GM04504 (cell line): ENCODE measurements at places on chromosomes 5 and 9.

- DNase-seq, result no peak
Observed at GRCh38 chr5:424301-425110, 18.5 kb upstream of the EXOC3 start.

DNA sequence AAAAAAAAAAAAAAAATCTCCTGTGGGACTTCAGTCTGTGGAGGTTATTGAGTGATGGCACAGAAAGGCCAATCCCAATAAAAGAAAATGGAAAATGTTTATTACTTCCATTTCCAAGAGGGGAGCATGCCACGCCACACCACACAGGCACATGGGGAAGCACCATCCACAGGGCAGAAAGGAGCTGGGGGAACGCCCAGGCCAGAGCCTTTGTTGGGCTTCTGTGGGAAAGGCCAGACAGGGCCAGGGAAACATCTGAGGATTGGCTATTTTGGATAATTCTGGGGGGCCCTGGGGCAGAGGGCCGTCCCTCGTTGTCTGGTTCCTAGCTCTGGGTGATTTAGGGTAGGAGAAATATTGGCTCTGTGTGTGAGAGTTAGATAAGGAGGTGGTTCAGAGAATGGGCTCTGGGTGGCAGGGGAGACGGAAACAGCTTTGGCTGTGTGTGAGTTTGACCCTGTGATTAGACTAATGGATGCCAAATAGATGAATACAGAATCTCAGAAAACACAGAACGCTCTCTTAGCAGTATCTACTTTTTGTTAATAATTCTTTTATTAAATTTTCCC is 49.0 kb upstream of the ABL1 start:
- no peak for DNase-seq

- DNase-seq, result no peak
Observed at GRCh38 chr5:176543428-176544182, 5.5 kb upstream of the CDHR2 start.

- no peak for DNase-seq
Observed at GRCh38 chr5:180119903-180120236, 48.3 kb upstream of the RNF130 start.

DNA sequence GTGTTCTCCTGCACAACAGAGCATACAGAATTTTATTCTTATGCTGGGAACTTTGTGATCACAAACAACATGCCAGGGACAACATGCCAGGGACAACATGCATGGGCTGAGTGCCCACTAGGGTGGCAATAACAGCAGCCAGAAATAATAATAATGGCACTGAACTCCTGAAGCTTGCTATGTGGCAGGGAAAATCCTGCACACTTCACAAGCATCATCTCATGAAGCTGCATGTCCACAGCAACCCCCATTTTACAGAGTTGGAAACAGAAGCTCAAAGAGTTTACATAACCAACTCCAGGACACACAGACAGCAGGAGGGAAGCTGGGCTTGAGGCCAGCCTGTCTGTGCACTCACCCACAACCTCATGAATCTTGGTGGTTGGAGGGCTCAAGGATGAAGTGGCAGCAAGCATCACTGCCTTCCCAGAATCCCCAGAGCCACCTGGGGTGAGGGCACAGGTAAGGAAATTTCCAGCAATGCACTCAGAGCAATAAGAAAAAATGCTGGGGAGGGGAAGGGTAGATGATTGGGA is 111.4 kb downstream of the GABBR2 start:
- DNase-seq, result no peak

DNA sequence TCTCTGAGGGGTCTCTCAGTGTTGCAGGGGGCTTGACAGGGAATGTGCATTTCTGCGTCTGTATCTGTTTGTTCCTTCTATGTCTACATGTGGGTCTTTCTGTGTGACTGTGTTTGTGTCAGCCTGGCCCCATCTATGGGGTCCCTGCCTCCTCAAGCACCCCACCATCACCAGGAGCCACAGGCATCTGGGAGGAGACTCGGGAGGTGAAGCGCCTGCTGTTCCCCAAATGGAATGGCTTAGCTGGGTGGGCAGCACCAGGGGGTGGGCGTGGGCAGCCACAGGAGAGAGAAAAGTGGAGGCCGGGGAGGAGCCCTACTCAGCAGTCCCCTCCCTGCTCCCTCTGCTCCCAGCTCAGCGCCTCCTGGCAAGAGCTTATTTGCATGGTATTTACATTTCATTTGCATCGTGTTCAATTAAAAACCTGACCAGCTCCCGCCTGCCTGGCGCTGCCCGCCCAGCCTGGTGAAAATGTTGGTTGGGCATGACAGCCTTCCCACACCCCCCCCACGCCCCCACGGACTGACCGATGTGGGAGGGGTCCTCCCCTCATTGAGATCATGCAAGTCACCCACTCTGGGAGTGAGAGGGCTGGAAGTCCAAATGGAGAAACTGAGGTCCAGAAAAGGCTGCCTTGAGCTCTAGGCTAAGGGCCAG is 50.5 kb downstream of the CXXC5 start:
- peak; percentile 64 for DNase-seq

GRCh38 chr9:129471201-129472019 is 149.5 kb downstream of the C9orf50 start:
- DNase-seq, result no peak

- DNase-seq, result no peak
Observed at GRCh38 chr9:106981396-106982287, 118.7 kb downstream of the ZNF462 start.

GRCh38 chr5:126143622-126144021 is 279.6 kb upstream of the GRAMD2B start:
- DNase-seq, result no peak

DNA sequence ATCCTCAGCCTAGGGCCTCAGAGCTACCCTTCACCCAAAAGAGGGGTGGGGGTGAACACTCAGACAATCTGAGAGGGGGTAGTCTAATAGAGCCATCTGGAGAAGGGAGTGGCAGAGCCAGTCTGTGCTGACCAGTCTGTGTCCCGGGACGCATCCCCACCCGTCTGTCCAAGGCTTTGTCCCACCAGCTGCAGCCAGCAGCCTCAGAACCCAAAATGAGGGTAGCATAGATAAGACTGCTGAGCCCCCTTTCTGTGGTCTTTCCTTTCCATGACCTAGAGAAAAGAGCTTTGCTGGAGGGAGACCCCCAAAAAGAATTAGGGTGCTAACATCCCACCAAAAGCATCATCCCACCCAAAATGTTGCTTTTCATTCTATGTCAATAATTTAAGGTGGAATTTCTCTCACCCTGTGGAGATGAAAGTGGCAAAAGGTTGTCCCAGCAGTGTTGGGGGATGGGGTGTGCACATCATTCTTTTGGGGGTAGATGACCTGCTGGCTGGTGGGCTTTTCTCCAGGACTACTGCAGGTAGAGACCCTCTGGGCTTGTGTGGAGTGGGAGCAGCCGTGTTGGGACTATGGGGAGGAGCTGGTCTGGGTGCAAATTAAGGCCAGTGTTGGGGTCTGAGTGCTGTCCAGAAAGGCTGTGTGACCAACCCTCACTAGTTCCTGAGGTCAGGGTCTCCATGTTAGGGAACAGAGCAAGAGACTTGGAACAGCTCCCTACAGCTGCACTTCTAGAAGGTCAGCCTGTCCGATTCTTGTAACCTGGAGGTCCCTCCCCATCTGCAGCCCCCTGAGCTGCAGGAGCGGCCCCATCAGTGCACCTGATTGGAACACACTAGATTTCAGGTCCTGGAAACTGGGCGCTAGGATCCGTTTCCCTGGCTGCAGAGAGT is 19.9 kb downstream of the URM1 start:
- DNase-seq, result no peak

DNA sequence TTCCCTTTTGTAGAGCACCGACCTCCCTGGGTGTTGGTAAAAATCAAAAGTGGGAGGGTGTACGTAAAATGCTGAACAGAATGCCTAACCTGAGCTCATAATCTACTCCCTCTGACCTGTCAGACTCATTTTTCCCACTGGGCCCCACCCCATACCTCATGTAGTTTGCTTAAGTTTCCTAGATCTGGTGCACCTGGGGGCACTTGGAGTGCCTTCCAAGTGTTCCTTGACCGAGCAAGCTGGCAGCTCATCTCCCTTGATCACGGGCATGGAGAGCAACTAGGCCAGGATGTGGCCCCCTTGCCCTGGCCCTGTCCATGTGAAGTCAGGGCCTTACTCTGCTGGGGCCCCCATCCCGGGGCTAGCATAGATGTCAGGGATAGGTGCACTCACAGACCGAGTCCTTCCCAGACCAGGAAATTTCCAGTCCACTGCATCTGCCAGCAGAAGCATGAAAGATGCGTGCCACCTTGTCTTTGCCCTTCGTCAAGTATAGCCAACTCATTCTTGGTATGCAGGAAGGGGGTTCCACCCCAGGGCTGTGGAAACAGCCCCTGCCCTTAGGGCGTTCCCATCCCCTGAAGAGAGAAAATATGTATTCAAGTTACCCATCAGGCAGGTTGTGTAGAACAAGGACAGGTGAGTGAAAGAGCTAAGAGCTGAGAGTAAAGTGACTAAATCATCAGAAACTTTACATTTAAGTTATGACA is 41.9 kb downstream of the SLC22A5 start:
- no peak for DNase-seq

DNA sequence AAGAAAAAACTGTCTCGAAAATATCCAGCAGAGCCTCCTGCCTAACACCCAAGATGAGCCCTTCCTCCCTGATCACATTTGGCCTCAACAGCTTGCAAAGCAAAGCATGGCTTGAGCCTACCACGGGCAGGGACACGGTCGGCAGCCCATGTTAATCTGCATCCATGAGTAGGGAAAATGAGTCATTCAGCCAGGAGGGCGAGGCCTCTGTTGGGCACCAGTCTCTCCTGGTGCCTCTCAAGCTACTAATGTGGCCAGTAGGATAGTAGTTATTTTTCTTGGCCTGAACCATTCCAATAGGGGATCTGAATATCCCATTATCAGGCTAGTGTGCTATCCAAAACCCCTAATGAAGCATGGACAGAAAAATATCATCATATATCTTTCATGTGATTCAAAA is 43.0 kb upstream of the SHB start:
- DNase-seq, result no peak

- no peak for DNase-seq
Observed at GRCh38 chr9:30258094-30258493, 2126.3 kb upstream of the ACO1 start.

- no peak for DNase-seq
Observed at GRCh38 chr5:141439411-141440141, 9.3 kb downstream of the PCDHGA12 start.

DNA sequence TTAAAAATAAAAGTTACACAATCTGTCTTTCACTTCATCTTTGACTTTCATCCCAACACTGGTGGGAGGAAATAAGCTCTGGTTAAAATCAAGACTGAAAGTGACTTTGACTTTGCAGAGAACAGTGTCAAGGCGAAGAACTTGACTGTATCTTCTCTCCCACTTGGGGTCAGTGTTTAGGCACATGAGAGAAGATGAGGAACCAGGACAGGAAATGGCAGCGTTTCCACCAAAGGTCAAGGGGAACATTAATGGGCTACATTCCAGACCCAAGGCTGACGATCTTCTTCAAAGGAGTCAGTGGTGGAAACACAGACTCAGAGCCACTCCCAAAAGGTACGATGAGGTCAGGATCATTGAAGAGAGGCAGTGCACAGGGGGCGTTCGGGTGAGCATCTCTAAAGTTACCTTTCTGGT is 409.5 kb downstream of the ARHGEF28 start:
- DNase-seq, result peak; percentile 40

DNA sequence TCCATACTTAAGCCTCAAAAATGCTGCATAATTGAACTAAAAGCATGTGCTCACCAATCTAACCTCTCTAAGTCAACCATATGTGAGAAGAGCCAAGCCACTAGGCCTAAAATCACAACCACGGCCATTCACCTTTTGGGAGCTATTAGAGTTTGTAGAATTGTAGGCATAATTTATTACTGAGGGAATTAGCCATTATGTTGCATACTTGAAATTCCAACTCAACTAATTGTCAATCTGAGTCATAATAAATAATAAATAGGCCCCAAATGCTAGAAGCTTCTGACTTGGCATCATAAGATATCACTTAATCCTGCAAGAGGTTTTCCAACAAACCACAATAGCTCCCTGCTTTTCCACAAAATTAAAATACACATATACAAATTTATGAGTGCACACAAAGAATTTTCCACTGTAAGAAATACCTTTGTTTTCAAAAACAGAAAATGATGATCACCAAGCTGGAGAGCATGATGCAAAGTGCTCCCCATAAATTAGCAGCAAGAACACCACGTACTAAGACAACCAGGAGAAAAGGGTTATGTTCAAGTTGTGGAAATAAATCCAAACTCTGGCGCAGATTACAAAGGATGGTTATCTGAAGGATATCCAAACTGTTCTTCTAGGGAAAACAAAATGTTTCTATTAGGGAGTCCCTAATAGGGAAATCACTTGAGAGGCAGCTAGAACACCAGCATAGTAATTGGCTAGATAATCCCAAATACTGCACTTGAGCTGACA is 250.0 kb upstream of the SLC30A5 start:
- no peak for DNase-seq

GRCh38 chr5:55665065-55665464 is 47.1 kb downstream of the SLC38A9 start:
- DNase-seq, result no peak

DNA sequence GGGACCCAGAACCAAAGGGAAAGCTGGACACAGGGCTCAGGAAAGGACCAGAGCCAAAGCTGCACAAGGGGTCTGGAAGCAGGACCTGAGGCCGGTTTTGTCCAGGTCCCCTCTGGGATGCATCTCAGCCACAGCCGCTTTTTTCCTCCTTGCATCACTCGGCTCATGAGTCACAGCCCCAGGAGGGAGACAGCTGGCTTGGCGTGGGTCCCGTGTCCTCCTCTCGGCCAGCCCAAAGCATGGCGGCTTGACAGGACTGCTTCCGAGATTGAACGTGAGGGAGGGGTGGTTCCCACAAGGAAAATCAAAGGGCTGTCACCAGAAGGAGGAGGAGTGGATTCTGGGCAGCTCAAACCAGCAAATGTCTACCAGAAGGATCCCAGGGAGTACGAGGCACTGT is 56.7 kb upstream of the CPLX2 start:
- DNase-seq, result peak; percentile 72

DNA sequence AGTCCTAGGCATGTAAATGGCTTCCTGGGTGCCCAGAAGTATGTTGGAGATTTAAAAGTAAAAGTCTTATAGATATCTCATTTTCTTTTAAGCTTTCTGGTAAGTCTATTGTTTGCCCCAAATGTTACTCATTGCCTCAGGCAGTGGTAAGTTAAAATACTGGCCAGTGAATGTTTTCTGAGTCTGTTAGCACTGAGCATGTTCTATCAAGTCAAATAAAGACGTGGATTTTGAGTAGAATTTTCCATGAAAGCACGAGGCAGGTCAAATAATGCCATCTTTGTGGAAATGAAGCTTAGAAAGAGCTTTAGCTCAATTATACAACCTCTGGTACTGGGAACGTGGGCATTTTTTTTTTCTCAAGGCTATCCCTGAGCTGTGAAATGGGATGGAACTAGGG is 651.3 kb upstream of the ACO1 start:
- DNase-seq, result no peak

DNA sequence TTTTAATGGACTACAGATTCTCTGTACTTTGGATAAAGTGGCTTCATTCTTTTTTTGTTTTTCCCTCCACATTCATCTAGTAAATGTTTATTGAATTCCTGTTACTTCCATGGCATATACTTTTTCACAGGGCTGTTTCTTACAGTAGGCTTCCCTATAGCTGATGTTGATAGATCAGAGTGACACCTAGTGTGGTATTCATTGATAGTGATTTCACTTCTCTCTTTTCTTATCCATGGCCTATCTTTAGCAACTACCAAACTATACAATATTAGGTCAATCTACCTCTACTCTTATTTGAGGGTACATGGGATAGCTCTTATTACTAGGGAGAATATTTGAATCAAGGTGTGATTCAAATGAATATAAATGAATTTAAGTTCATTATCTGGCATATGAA is 35.8 kb downstream of the FSD1L start:
- no peak for DNase-seq
